GDM1 (cell line): ENCODE measurements at places on chromosomes 16 and 17.
A peak's percentile ranks its signal among the peaks of the same experiment; 100 is the strongest.

DNA sequence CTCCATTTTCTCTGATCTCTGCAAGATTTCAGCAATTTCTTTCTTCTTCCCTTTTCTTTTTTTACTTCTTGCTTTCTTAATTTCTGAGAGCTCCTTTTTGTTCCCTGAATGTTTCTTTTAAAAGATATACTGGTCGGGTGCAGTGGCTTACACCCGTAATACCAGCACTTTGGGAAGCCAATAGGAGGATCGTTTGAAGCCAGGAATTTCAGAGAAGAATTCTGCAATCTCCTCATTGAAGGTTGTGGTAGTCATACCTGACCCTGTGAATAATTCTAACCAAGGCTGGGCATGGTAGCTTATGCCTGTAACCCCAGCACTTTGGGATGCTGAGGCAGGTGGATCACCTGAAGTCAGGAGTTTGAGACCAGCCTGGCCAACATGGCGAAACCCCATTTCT, 15.6 kb upstream of the ABCC1 start:
- no peak for DNase-seq

GRCh38 chr16:57675741-57676551, 7.8 kb downstream of the ADGRG3 start:
- no peak for DNase-seq

DNA sequence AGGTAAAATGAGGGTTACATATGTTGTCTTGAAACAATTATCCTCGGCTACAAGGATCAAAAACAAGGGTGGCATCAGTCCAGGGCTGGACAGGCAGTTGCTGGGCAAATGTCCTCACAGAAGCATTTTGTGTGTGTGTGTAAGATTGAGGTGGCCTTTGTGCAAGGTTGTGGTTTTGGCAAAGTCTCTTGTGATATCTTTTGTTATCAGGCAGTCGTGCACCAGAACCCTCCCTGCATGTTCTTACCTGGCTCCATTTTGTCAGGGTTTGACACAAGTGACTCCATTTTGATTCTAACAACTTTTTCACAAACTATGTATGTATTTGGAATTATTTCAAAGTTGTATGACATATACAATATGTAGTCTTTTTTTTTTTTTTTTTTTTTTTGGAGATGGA, 20.0 kb downstream of the CHAD start:
- DNase-seq = no peak

- no peak for DNase-seq
These were observed 157.9 kb downstream of the WWOX start for GRCh38 chr16:78257376-78257728.

GRCh38 chr16:3745751-3746355, 28.5 kb upstream of the TRAP1 start:
- no peak for DNase-seq

- no peak for DNase-seq
These were observed 265.3 kb downstream of the CEP112 start for GRCh38 chr17:65926599-65926998.

DNA sequence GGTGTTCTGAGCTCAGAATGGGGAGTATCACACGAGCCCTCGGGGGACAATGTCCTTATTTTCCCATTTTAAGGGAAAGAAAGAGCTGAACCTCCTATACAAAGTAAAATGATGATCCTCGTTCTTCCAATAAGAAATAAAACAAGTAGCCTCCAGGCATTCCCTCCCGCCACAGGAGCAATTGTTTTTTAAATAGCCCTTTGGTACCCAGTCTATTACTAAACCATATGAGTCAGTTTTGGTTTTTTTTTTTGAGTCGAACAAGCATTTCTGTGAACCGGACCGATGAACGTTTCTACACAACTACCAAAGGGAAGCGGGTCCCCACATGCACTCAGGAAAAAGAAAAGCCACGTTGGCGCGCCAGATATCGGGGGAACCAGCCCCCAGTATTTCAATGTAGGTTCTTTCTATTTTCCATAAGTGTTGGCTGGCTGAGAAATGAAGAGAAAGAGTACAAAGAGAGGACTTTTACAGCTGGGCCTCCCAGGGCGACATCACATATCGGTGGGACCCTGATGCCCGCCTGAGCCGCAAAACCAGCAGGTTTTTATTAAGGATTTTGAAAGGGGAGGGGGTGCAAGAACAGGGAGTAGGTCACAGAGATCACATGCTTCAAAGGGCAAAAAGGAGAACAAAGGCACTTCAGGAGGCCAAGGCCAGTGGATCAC, 3.8 kb upstream of the DCXR start:
- DNase-seq = no peak

- DNase-seq = no peak
These were observed 1.8 kb upstream of the NOTUM start for GRCh38 chr17:81962499-81963441.

- peak; percentile 67 for DNase-seq
These were observed 129.9 kb downstream of the MGAT5B start for GRCh38 chr17:76997981-76998531.

GRCh38 chr17:78707923-78708322, 74.2 kb downstream of the CYTH1 start:
- DNase-seq = no peak

DNA sequence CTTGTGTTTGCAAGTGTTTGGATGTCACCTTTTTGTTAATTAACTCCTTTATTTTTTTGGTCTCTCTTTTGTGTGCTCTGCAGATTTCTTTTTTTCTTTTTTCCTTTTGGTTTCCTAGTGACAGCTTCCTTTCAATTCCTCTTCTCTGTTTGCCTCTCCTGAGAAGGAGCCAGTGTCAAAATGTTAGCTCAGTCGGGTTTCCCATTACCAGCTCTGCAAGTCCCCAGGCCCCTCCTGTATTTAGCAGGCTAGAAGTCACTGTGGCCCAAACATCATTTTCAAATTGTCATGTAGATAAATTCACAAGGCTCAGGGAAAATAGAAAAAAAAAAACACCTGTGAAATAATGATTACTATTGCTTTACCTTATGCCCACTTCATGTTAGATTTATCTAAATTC, 1621.6 kb downstream of the CDH8 start:
- DNase-seq = no peak

GRCh38 chr16:5010576-5011329, 23.0 kb downstream of the NAGPA start:
- no peak for DNase-seq

DNA sequence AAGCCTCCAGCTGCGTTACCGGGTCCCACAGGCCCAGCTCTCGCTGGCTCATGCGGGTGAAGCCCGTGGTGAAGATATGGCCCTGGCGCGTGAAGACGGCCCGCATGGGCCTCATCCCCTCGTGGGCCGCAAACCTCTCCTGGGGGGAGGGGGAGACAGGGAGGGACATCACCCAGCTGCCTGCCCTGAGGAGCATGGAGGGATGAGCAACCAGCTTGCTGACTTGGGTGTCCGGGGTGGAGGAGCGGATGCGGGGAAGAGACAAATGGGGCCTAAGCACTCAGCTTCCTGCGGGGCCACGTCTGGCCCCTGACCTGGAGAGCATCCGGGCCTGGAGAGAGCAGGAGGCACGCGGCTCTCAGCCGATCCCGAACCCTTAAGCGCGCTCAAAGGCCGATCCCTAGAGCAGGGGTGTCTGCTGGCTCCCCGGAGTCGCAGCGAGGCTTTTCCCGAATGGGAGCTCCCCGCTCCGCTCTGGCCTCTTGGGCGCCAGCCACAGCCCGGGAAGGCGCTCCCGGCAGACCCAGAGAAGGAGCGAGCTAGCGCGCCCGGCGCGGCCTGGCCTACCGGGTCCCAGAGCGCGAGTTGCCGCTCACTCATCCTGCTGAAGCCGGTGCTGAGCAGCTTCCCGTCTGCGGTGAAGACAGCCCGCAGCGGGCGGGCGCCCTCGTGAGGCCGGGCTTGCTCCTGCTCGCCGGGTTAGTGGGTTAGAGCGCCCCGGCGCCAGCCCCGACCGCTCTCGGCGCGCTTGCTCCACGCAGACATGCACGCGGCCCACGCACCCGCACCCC, 5.0 kb downstream of the CORO6 start:
- DNase-seq = peak; percentile 86

- no peak for DNase-seq
These were observed 9.7 kb downstream of the TVP23A start for GRCh38 chr16:10808850-10809249.

DNA sequence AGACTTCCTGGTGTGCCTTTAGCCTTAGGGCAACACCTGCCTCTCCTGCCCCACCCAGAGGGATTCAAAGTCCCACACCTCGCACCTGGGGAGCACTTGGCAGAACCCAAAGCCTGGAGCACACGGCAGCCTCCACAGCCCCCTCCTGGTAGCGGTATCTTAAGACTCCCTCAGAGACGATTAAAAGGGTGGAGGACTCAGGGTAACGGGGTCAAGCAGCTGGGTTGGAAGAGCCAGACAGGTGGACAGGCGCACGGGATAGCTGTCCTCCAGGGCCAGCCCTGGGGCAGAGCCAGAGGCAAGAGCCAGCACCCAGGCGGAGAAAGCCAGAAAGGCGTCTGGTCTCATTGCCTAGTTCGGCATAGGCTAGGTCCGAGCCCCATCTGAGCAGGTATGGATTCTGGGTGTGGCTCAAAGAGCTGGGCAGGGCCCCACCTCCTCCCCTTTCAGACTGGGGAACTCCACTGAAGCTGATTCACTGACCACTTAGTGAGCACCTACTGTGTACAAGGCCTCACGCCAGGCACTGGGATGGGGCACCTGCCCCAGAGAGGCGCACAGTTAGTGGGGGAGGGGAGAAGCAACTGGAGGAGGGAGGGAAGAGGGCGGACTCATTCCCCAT, 55.0 kb upstream of the MEAK7 start:
- no peak for DNase-seq

DNA sequence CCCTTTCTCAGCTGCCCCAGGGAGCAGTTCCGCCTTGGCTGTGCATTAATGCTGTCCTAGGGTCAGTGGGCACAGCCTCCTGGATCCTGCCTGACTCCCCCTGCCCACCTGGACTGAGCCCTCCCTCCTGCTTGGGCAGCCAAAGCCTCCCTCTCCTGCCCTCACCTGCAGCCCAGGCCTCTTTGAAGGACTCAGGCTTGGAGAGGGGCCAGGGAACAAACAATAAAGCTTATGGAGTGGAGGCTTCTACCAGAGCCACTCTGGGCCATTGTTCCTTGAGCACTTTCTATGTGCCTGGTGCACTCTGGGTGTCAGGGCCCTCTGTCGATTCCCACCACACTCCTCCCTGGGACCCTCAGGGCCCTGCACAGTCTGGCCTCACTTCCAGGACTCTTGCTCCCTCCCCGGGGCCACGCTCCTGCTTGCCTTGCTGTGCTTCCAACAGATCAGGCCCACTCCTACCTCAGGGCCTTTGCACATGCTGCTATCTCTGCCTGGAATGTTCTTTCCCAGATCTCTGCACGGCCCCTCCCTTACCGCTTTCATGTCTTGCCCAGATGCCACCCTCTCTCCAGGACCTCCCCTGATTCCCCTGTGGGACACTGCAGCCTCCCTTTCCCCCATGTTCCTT, 5.0 kb downstream of the KCNJ12 start:
- DNase-seq = no peak

GRCh38 chr16:54169112-54169511, 117.5 kb downstream of the IRX3 start:
- DNase-seq = no peak

GRCh38 chr16:21656795-21657768, 4.7 kb upstream of the IGSF6 start:
- peak; percentile 6 for DNase-seq

- no peak for DNase-seq
These were observed 18.6 kb downstream of the AP2B1 start for GRCh38 chr17:35605678-35606077.

- no peak for DNase-seq
These were observed 238.1 kb downstream of the MRTFB start for GRCh38 chr16:14309001-14309886.

- DNase-seq = no peak
These were observed 67.0 kb downstream of the MPRIP start for GRCh38 chr17:17109256-17109655.

GRCh38 chr17:29891131-29891530, 38.9 kb downstream of the SSH2 start:
- DNase-seq = no peak

GRCh38 chr17:39794249-39794970, 56.7 kb downstream of the GRB7 start:
- no peak for DNase-seq

GRCh38 chr17:62809656-62810055, 1.5 kb upstream of the MARCHF10 start:
- DNase-seq = no peak

- peak; percentile 33 for DNase-seq
These were observed 741 bp downstream of the PLK1 start for GRCh38 chr16:23679274-23679985.

GRCh38 chr17:4199818-4200402, 56.9 kb downstream of the CYB5D2 start:
- no peak for DNase-seq
